ENCODE measurements at places on chromosomes 4 and X.

DNA sequence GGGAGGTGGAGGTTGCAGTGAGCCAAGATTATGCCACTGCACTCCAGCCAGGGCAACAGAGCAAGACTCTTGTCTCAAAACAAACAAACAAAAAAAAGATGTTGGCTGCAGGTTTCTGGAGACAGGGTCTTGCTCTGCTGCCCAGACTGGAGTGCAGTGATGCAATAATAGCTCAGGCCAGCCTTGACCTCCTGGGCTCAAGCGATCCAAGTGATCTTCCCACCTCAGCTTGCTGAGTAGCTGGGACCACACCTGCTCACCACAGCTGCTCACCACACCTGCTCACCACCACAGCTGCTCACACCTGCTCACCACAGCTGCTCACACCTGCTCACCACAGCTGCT is 29.9 kb upstream of the CPLX1 start:
- no peak for DNase-seq

DNA sequence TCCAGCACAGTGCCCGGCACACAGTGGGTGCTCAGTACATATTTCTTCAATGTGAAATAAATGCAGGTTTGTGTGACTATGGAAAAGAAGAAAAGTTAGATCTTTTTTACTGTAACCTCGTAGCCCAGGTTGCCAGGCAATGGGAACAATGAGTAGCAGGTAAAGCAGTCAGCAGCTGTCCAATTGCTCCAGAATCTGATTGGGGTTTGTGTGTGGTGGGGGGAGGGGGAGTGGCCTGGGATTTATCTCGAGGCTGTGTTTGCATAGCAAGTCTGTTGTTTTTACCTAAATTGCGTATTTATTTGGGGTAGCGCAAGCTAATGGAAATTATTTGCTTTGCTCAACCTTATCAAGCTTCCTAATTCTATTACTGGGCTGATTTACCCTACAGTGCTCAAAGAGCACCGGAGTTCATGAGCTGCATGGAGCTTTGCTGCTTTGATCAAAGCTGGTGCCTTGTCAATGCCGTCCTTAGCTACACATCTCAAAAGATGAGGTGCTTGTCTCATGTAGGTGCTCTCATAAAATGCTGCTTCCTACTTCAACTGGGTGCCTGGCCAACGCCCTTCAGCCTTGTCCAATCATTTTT is 145.0 kb upstream of the DGKK start:
- DNase-seq: no peak

- peak; percentile 42 for DNase-seq
These were observed 24.3 kb upstream of the PGM2 start for GRCh38 chr4:37802068-37802666.

GRCh38 chr4:155032521-155033229 is 175.8 kb upstream of the NPY2R start:
- DNase-seq: no peak

DNA sequence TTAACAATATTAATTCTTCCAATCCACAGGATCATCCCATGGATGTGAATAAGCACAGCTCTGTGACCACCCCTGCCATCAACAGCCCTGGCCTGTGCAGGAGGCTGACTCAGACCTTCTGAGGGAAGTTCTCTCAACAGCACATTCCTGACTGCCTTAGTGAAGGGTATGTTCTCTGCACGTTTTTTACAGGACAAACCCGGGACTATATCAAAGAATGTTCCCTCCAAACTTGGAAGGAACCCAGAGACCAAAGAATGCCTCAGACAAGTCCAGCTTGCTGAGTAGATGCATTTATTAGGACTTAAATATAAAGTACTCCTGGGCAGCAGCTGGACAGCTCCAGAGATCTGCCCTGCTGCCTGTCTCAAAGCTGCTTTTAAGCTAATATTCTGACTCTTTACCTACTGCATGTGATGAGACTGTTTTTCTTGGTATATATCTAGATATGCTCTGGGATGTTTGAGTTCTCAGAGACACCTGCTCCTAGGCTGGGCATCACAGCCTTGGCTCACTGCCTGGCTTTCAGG is 1127.8 kb upstream of the PRKX start:
- no peak for DNase-seq

GRCh38 chr4:15253349-15253748 is 174.5 kb upstream of the C1QTNF7 start:
- no peak for DNase-seq

- no peak for DNase-seq
These were observed 28.9 kb downstream of the STARD8 start for GRCh38 chrX:68676335-68676734.

- DNase-seq: no peak
These were observed 139.2 kb downstream of the TMEM164 start for GRCh38 chrX:110142096-110142495.

DNA sequence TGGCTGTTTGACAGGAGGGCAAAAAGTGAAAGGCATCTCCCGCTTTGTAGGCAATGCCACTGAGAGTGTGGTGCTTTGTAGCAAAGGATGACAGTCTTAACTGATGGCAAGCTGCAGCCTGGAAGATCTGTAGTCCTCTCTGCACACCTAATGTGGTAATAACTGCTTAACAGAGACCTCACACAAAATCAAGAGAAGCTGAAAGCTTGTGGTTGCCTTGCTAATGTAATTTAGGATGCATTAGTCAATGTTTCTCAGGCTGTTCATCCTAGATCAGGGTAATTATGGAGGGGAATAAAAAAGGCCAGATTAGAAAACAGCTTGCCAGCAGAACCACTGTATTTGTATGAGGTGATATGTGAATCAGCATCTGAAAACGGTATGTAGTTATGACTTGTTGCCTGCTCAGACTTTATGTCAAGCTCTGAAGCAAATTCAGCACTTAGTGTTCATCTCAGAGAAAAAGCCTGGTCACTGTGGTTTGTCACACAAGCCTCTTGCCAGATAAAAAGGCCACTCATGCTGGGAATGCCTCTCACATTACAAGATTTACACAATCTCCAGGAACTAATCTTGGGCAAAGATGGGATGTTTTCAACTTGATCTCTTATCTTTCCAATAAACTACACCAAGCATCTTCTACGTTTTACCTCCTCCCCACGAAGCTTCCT is 130.8 kb downstream of the ENOX2 start:
- DNase-seq: no peak

GRCh38 chr4:40572692-40573310 is 56.9 kb downstream of the RBM47 start:
- DNase-seq: no peak

- no peak for DNase-seq
These were observed 875 bp downstream of the LAP3 start for GRCh38 chr4:17577665-17578481.

DNA sequence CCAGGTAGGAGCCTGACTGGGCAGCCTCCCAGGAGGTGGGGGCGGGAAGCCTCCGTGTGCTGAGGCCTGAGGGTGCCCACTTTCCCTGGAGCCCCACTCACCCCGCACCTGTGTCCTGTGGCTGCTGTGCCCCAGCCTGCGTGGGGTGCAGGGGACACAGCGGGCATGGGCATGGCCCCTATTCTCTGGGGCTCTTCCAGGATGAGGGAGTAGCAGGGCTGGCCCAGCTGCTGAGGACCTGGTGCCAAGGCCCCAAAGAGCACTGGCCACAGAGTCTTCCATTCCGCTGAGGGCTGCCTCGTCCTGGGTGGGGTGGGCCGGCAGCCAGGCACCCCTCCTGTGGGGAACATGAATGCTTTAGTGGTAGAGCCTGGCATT is 51.7 kb upstream of the SORCS2 start:
- DNase-seq: no peak

- no peak for DNase-seq
These were observed 68.7 kb downstream of the NSD2 start for GRCh38 chr4:1939664-1940509.

GRCh38 chrX:8815460-8816065 is 14.4 kb upstream of the FAM9A start:
- DNase-seq: peak; percentile 13

DNA sequence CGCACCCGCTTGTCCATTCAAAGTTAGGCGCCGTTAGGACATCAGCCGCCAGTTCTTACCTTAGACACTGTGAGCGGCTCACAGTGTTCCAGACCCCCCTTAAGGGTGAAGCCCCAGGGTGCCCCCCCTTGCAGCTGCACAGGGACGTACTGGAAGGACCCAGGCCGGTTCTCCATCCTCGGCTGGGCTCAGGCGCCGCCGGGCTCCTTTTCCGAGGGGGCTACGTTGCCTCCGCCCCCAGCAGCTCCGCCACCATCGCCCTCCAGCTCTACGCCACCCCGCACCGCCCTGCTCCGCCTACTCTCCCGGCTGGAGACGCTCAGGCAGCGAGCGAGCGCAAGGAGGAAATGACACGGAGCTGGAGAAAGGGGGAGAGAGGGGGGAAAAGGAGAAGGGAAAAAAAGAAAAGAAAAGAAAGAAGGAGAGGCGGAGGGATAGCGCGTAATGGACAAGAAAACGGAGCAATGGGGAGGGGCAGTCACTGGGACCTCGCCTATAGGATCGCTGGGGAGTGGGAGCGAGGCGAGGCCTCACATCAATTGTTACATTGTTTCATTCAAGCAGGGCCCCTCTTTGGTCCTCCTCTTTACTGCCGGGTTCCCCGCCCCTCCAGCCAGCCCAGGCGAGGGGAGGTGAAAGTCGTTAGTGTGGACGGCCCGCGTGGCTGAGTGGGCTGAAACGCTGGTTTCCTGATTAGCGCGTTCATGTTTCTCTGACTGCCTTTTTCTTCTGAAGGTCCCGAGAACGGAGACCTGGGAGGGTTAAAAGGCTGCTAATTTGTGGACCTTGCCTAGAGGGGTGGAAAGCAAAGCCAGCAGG is at the start of gene SHROOM4:
TSS of gene SHROOM4 (minus strand) at position 352 of the 819 bp plus-strand sequence. CDS start at position 176, 176 bp downstream.
- DNase-seq: no peak

DNA sequence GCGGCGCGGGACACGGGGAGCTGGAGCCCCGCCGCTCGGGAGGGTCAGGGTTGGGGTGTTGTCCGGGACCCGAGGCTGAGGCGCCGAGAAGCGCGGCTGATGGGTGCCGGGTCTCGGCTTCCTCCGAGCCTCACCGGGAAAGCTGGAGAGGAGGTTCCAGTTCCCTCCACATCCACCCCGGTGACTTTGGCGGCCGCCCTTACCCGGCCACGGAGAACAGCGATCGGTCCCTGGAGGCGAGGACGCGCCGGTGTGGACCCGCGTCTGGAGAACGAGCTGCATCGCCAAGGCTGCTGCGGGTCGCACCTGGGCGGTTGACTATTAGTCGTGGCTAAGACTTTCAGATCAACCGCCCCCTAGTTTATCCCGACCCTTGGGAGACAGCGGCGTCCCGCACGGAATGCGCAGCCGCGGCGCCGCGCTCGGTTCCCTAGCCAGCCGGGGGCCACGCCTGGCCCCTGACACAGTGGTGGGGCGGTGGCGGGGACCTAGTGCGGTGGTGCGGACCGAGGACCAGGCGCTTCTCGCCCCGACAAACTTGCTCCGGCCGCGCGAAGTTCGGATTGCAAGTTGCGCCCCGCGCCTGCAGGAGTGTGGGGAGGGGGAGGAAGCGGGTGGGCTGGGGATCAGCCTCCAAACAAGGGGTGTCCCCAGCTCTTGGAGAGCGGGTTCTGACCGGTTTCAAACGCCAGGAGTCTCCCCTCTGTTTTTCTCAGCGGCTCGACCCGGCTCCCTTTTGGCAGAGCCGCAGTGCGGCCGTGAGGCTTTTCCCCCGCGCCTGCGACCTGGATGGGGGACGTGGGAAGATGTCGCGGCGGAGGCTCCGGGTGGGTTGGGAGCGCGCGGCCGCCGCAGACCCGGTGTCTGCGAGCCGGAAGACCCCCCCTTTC is 568 bp downstream of the FHDC1 start:
- DNase-seq: no peak

DNA sequence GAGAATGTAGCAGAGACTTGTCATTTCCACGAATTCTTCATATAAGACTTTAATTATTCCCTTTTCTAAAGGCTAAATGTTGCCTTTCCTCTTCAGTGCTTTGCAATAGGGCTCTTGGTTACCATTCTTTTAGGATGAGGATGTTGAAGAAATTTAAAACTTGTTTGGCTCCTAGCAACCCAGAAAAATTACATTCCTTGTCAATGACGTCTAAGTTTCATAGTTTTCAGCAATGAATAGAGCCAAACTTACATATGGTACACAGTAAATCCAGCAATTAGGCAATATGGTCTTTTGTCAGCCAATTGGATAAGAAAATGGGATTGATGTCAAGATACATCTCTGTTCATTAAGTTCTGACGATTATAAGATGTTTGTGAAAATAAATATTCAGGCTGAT is 1639.6 kb upstream of the PCDH10 start:
- no peak for DNase-seq

DNA sequence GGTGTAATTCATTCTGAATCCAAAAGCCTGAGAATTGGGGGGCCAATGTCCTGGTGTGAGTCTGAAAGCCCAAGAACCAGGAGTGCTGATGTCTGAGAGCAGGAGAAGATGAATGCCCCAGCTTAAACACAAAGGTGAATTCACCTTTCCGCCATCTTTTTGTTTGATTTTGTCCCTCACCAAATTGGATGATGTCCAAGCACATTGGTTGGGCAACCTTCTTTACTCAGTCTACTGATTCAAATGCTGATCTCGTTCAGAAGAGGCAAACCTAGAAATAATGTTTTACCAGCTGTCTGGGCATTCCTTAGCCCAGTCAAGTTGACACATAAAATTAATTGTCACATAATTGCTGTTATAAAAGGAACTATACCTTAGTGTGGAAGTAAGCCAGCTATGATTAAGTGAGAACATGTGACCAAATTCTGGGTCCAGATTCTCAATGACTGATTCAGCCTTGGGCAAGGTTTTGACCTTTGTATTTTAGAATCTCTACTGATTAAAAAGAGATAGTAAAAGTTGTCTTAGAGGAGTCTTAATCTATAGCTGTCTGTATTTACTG is 34.5 kb upstream of the SLC4A4 start:
- no peak for DNase-seq

GRCh38 chr4:144204431-144204830 is 63.9 kb upstream of the GYPA start:
- no peak for DNase-seq

GRCh38 chr4:66489783-66490452 is 819.6 kb upstream of the EPHA5 start:
- DNase-seq: no peak

DNA sequence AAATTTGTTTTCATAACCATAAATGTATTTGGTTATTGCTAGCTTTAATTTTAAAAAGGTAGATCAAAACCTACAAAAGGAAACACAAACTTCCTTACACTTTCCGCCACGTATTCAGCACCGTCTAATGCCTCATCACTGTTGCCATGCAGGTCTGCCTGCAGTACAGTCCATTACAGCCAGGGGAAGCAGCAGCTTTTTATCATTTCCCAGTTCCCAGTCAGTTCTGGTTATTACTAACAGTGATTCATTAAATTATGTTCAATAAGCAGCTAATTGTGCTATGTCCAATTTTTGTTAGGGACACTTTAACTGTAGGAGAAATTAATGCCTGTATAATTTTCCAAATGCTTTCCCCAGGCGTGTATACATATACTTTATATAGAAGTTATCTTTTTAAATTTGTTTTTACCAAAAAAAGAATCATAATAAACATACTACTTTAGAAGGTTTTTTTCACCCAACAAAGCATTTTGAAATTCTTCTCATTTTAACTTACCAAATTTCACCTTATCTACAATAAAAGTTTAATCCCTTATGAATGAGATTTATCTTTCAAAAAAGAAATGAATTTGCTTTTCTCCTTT is 93.3 kb downstream of the ANXA3 start:
- DNase-seq: peak; percentile 44

DNA sequence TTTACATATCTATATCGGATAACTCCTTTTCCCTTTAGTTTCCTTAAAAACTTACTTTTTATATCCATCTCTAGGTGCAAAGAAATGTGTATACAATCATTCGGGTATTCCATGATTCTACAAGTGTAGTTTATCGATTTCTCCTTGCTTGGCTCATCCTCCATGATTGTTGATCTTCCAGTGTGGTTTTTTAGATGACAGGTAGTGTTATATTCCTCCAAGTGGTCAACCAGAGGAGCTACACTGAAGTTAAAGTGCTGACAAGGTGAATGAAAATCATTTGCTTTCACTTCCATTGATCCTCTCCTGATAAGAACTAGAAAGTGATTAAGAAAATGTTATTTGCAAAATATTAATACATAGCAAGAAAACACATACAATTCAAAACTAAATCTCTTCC is 38.5 kb downstream of the TMEM156 start:
- no peak for DNase-seq
